ENCODE measurements at places on chromosomes 16 and 17.

GRCh38 chr17:49551221-49552069 lies 24.2 kb upstream of the NXPH3 start:
- DNase-seq, result no peak

GRCh38 chr17:74471341-74471740 lies 4.9 kb downstream of the CD300A start:
- no peak for DNase-seq

DNA sequence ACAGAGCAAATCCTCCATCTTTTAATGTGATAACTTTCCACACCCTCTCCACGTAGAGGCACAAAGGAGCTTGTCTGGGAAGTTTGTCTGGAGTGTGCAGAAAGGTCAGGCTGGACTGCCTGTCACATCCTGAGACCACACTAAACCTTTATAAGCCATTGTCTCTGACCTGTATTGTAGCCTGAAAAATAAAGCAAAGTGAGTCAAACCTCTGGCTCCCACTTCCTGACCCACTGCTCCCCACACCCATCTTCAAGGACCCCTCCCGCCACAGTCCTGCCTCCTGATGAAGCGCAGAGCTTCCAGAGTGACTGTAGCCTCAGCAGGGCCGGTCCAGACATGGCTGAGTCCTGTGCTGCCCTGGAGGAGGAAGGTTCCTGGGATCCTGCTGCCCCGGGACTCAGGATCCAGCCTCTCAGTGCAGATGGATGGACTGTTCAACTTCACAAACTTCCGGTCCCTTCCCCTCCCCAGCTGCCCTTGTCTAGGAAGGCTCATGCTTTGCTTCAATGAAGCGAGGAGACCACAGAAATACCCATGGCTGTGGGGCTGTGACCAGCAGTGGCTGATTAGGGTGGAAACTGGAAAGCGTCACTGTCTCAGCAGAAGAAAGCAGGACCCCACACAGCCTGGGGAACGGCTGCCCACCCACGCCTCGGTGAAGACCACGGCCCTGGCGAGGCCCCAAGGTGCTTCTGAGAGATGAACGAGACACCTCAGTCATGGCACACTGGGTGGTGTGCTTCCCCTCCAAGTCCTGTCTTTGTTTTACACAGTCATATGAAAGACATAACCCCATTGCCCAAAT lies 30.9 kb upstream of the CLEC18B start:
- no peak for DNase-seq

GRCh38 chr17:81396722-81397313 lies 1.6 kb downstream of the BAHCC1 start:
- DNase-seq, result no peak

DNA sequence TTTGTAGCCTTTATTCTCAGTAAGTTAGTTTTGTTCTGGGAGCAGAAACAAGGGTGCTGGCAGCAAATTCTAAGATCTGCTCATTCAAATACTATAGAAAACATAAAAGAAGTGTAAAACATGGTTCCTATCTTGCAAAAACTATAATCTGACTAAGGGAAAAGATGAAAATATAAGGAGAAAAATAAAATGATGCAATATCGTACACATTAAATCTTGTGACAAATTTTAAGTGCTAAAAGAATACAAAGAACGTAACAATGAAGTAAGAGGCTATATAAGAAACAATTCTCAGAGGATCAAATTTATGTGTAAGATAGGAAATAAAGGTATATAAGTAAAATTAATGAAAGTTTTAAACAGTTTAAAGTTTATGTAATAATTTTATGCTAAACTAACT lies 224.6 kb downstream of the CEP112 start:
- no peak for DNase-seq

DNA sequence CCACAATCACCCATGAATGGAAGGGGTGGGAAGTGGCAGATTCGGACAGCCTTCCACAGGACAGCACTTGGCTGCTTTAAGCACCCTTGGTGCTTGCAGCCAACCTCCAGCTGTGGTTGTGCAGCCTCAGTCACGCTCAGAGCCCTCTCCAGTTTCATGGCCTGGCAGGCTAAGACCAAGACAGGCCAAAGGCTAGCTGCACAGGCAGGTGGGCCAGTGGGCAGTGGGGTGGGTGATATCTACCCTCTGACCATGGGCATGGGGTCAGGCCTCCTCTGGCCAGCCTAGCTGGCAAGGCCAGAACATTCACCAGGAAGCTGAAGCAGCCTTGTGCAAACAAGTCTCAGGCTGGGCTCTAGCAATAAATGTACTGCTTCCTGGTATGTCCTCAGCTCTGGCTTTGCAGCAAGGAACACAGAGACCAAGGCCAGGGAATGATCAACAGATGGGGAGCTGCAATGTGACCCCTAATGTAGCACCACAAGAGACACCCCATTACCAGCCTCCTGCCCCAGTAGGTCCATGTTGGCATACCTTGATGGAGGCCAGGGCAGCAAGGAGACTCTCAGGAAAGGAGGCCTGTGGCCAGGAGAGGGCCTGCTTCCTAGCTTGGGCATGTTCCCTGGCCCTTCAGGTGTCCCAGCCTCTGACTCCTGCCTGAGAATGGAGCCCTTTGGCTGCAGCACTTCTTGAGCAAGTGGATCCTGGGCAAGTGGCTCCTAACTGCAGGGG lies 20.9 kb downstream of the HSD11B2 start:
- DNase-seq, result no peak

DNA sequence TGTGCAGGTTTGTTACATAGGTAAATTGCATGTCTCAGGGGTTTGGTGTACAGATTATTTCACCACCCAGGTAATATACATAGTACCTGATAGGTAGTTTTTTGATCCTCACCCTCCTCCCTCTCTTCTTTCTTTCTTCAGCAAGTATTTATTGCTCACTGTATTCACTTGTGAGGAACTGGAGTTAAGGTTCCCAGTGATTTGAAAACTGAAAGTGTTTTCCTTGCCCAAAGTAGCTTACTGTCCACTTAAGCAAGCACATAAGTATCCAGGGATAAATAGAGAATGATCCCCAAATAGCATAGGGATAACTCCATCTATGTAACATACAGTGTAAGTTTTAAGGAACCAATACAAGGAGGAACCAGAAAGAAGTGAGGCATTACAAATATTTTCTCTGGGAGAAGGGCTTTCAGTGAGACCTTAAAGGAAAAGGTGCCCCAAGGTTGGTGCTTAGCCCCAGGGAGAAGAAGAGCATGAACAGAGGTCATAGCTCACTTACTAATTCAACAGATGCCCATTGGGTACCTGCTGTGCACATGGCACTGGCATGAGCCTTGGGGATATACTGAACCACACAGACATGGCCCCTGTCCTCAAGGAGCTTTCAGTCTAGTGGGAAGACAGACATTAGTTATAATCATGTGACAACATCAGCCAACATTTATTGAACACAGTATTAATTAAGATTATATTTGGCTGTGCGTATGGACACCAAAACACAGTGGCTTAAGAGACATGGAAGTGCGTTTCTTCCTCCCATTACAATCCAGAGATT lies 17.0 kb downstream of the MYL4 start:
- no peak for DNase-seq

DNA sequence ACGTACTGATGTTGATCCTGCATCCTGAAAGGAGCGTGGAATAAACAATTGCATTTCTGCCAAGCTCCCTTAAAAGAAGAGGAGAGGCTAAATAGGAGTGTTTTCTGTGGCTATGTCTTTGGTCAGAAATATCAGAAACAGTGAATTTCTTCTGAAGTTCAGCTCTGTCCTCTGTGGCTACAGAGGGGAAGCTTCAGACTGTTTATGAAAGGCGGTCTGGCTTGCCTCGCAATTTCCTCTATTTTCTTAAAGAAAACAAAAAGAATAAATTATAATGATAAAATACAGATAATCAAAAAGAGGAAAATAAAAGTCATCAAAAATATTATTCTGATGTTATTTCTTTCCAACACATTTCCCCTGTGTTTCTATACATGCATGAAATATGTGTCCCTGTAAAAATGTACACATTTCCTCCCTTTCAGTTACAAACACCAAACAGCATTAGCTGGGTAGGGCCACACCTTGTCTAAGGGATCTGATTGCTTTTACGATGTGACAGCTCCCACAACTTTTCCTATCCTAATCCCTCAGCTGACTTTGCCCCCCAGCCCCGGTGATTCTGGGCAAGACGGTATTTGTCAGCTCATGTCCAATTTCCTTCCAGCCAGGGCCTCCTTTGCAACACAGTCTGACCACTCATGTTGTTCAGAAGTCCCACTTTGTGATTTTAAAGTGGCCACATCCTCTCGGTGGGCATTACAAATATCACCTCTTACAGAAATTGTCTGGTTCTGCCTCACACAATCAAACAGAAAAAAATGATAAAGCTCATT lies 439.0 kb downstream of the HS3ST3B1 start:
- no peak for DNase-seq

GRCh38 chr16:71923941-71924690 lies 28.8 kb downstream of the IST1 start:
- no peak for DNase-seq

GRCh38 chr17:4004517-4005295 lies 40.5 kb upstream of the ATP2A3 start:
- peak; percentile 28 for DNase-seq

DNA sequence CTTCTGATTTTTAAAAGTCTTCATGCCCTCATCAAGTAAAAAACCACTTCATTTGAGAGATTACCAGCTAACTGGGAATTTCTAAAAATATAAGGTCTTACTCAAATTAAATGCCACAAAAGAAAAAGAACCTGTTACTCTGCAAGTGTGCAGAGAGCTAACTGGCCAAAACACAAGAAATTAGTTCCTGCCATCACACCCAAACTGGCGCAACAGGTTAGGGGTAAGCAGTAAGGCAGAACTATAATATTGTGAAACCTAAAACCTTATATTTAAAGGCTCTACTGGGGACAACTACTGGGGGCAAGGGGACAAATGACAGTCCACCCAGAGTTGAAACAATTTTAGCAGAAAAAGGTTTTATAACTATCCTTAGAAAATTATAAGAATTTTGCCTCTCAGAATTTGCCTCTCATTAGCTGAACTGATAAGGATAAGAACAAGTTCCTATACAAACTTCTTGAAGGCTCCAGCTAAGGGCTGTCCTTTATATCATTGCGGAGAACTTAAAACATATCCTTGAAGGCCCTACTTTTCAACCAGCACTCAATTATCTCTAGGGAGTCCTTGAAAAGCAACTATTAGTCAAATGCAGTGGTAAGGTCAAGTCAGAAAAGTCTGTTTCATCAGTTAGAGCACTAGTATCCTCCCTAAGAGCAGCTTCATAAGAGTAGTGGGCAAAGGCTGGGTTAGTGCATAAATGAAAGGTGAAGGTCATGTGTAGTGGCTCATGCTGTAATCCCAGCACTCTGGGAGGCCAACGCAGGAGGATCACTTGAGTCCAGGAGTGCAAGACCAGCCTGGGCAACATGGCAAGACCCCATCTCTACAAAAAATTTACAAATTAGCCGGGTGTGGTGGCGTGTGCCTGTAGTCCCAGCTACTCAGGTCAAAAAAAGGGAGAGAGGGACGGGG lies 31.5 kb downstream of the SMURF2 start:
- no peak for DNase-seq

DNA sequence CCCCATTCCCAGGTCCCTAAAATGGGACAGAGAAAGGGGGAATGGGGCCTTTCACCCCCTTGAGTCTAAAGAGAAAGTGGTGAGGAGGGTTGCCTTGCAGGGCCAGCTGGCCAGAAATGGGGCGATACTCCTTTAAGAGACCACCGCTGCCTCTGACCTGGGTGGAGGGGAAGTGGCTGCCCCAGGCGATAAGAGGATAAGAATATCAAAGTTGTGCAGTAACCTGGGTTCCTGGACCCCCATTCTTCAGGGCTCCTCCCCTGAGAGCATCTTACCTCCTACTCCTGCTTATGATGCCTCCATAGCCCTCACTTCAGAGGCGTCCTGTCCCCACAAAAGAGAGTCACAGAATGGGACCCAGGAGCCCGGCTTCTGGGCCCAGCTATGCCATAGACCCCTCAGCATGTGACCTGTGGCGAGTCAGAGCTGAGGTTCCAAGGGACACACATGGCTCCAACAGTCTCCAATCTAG lies 5.2 kb upstream of the TSPOAP1 start:
- peak; percentile 23 for DNase-seq

GRCh38 chr17:38747463-38748148 lies 530 bp downstream of the PCGF2 start:
- no peak for DNase-seq

- DNase-seq, result no peak
Measured at GRCh38 chr17:64174686-64175456, 44.9 kb upstream of the ERN1 start.

DNA sequence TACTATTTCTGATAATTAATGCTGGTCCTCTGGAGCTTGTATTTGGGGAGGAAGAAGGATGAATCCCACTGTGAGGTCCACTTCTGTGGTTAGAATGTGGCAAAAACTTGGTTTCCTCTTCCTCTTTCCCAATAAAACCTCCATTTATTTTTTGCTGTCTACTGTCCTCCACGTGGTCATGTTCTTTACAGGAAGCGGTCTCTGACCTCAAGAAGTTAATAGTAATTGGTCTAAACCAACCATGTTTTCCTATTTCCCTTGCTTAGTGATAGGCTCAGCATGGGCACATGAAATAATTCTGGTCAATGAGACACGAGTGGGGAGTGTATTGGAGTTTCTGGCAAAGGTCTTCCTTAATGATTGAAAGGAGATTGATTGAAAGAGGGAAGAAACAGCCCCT lies 33.9 kb downstream of the CHP2 start:
- DNase-seq, result no peak

DNA sequence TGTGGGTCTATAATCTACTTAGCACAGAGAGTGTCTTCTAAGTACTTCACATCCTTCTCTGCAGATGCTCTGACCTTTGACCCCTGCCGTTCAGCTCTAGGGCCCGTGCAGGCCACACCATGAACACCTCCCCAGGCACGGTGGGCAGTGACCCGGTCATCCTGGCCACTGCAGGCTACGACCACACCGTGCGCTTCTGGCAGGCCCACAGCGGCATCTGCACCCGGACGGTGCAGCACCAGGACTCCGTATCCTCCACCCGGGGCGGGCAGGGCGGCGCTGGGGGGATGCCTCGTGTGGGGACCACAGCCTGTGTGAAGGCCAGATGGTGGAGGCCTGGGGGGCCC lies 686 bp downstream of the MLST8 start:
- DNase-seq, result no peak

DNA sequence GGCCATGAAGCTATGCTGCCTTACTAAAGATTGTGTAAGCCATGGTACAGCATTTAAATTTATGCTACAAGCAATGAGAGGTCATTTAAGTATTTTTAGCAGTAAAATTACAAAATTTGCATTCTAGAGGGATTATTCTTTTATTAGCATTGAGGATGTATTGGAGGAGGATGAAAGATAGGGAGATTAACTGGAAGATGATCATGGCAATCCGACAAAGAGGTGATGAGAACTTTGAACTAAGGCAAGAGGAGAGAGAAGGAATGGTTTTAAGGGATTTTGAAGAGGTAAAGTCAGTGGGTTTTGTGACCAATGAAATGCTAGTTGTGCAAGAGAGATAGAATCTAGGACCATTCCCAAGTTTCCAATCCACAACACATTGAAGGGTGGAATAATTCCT lies 129.9 kb downstream of the SNX11 start:
- no peak for DNase-seq

- DNase-seq, result no peak
Measured at GRCh38 chr17:29216856-29217255, 29.8 kb upstream of the CRYBA1 start.

Data from hematopoietic multipotent progenitor cell treated with erythropoietin and hydrocortisone succinate and interleukin-3 and kit ligand, for 15 days (in vitro differentiated cells).